ENCODE measurements at places on chromosomes 2 and 18. TPM values are rescaled to one million over a fixed set of nuclear protein-coding genes. Genes with fewer than 3 reads are reported as not detected.

Gene TPO
- total RNA-seq = not detected

GRCh38 chr2:237178396-237178795 is 92.7 kb downstream of the COPS8 start:
- DNase-seq = peak; percentile 94

DNA sequence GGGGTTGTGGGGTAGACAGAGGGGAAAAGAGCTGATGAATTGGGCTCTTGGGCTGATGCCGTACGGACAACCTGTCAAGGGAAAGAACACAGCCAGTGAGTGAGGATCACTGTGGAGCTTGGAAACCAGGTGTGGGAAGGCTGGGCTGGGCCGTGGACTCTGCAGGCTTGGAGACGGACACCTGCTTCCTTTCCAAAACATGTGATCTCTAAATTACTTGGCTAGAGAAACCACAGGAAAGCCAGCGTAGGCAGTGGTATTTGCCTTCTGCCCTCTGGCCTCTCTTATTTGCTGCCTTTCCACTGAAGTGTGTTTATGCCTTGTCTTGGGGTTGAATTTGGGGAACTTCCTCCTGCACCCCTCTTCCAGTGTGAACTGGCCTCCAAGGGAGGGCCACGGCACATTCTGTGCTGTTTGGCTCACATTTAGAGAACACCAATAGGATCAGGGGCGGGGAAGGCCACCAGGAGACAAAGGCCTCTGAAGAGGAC is 267.7 kb downstream of the PRKCE start:
- no peak for DNase-seq

DNA sequence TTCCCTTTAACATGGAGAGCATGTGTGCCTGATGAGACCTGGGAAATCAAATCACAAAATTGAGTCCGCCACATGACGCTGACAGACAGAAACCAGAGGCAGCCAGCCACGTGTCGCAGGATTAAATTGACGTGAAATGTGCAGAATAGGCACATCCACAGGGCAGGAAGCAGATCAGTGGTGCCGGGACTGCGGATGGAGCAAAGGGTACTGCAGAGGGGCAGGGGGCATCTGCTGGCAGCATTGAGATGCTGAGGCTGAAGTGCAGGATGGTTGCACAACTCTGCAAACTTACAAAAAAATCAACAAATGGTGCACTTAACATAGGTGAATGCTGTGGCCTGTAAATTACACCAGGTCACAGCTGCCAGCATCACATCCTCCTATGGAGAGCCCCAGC is 48.2 kb upstream of the TUBA3E start:
- no peak for DNase-seq

DNA sequence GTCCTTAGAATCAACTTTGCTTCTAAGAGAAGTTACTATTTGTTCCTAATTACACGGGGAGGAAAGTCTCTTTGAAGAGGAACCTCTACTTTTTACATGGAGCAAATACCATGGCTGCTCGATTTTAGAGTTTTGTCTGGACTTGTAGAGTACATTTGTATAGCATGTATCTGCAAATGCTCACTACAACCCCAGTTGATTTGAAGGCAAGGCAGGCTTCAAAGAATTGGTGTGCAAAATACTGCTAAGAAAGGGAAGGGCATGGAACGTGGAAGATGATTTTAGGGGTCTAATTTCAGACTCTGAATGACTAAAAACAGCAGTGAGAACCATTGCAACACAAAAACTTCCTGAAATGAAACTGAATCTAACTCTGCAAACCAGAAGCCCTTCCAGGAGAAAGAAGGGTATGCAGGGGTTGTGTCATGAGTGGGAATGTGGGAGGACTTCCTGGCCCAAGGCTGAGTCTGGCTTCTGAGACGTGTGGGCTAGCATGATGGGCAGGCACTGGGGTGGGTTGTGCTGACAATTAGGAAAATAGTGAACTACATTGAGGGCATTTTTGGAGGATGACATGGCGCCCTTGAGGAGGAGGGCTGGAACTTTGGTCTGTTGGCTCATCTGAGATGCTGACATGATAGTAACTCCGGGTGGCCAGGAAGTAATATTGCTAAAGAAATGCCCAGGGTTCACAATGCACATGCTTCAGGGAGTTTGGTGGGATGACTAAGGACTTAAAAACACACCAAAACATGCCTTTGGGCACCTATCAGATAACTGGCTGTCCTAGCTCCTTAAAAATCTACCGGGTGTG is 18.9 kb upstream of the IL1R2 start:
- DNase-seq = peak; percentile 79

Gene TEKT4
- not detected for total RNA-seq

Gene RAB27B
- total RNA-seq = 13.2 TPM

Gene EIF5B
- total RNA-seq = 35.9 TPM
